ENCODE measurements at places on chromosomes 6 and 20.

DNA sequence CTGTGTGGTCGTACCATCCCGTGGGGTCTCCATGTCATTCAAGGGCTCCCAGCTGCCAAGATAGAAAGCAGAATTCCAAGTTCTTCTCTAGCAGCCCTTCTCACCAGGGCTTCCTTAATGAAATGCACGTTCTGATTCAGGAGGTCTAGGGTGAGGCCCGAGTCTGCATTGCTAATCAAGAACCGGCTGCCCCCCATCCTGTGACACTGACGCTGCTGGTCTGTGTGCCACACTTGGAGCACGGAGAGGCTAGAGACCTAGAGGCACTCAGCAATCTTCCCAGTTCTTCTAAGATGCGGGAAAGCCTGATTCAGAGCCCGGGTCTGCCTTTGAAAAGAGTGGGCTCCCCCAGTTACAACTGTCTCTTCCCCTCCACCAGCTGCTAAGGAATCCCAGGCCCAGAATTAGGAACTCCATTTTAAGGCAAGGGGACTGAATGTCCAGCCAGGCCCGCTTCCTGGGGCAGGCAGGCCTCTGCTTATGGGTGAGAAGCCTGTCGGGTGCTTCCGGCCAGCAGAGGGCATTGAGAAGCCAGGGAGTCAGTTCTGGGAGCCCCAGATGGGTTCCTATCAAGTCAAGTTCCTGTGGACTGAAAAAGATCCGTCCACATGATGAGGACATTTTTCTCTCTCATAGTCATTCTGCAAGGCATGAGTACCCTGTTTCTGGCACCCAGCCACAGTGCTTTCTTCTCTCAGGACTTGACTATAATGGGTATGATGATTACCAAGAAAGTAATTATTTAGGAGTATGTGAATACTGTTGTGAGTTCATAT lies 69.8 kb upstream of the RIN2 start:
- DNase-seq, result peak; percentile 86

GRCh38 chr20:21141825-21142224 lies 15.9 kb downstream of the KIZ start:
- no peak for DNase-seq

- no peak for DNase-seq
Observed at GRCh38 chr6:156876302-156876701, 99.1 kb downstream of the ARID1B start.

DNA sequence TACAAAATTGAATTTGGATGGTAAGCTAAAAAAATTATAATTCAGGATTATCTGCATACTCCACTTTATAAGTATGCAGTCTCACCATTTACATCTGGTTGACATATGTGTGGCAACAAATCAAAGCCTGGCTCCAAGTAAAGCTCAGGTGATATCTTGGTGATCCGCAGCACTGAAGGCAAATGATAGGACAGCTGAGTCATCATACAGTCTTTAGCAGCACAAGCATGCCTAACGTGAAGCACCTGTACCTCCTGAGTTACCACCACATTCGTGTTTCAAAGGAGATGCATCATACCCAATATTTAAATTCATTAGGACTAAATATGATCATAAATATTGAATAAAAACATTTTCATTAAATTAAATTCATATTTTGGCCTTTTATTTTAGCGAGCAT lies 11.8 kb upstream of the STX11 start:
- no peak for DNase-seq

DNA sequence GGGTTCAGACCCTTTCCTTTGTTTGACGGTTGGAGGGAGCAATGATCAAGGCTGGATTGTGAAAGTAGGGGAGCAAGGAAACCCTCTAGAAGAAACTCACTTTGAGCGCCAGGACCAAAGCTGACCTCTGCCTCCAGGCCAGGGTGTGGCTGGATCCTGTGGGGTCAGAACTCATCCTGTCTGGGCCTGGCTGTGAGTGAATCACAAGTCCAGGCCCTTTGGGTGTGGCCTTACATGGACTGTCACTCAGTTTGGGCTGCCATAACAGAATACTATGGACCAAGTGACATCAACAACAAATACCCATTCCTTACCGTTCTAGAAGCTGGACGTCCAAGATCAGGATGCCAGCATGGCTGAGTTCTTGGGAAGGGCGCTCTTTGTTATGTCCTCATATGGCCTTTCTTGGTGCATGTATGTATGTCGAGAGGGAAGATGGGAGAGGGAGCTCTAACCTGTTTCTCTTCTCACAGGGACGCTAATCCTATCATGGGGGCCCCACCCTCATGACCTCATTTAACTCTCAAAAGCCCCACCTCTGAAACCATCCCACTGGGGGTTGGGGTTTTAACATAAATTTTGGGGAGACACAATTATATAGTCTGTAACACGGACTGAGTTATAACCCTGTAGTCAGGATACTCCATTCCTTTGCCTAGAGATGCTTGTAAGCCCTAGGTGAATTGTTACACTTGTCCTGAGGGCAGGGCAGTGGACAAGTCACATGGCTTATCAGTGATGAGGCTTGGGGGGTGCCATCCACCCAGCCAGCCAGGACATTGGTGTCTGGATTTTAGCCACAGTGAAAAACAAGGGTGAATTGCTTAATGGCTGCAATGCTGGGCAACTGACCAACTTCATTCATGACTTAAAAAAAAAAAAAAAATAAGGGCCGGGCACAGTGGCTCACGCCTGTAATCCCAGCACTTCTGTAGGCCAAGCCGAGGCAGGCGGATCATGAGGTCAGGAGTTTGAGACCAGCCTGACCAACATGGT lies 80.0 kb downstream of the TRMT11 start:
- DNase-seq, result no peak

- DNase-seq, result no peak
Observed at GRCh38 chr6:5636210-5637030, 370.3 kb downstream of the NRN1 start.

DNA sequence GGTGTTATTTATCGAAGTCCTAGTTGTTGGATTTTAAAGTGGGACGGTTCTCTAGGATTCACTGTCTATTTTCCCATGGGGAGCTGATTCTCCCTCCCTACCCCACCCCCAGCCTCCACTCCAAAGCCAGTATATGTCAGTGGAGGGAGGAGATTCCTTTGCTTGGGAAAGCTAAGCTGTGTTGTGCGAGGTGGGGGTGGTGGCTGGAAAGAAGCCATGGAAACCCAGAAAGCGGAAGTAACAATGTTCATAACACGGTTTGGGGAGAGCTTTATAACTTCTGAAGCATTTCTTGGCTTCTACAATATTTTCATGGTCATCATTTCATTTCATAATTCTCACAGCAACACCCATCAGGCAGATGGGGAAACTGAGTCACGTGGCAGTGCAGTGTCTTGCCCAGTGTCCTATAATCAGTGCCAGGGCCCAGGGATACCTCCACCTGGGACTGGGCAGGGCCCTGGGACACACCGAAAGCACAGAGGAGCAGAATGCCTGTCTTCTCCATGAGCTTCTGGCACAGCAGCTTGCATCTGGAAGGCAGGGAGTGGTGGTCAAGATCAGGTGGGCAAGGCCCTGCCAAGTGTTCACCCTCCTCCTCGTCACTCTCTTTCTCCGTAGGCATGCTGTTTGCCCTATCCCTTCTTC lies 4.5 kb downstream of the SUN5 start:
- no peak for DNase-seq

DNA sequence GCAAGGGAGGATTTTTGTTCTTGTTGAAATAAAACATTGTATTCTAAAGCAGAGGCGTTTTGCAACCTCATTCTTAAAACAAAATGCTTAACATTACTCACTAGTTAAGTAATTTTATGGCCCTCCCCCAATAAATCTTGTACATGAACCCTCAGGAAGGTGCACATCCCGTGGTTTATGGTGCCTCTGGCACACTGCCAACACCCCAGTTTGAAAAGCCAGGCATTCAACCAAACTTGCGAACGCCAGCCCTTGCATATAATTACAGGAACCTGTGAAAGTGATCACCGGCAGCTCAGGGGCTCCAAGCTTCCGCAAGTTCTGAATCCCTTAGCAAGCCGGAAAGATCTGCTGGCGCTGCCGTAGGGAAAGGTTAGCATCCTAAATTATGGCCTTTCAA lies 1109.0 kb upstream of the FLRT3 start:
- peak; percentile 58 for DNase-seq

GRCh38 chr20:53073636-53074415 lies 101.7 kb downstream of the TSHZ2 start:
- peak; percentile 57 for DNase-seq

GRCh38 chr6:11763460-11764249 lies 14.9 kb downstream of the ADTRP start:
- DNase-seq, result no peak

- no peak for DNase-seq
Observed at GRCh38 chr20:9523636-9524035, 9.2 kb downstream of the LAMP5 start.

- no peak for DNase-seq
Observed at GRCh38 chr6:161244725-161245124, 29.1 kb downstream of the AGPAT4 start.

- DNase-seq, result no peak
Observed at GRCh38 chr20:6726761-6727160, 40.7 kb upstream of the BMP2 start.

- no peak for DNase-seq
Observed at GRCh38 chr6:124389127-124389526, 573.1 kb upstream of the RNF217 start.

DNA sequence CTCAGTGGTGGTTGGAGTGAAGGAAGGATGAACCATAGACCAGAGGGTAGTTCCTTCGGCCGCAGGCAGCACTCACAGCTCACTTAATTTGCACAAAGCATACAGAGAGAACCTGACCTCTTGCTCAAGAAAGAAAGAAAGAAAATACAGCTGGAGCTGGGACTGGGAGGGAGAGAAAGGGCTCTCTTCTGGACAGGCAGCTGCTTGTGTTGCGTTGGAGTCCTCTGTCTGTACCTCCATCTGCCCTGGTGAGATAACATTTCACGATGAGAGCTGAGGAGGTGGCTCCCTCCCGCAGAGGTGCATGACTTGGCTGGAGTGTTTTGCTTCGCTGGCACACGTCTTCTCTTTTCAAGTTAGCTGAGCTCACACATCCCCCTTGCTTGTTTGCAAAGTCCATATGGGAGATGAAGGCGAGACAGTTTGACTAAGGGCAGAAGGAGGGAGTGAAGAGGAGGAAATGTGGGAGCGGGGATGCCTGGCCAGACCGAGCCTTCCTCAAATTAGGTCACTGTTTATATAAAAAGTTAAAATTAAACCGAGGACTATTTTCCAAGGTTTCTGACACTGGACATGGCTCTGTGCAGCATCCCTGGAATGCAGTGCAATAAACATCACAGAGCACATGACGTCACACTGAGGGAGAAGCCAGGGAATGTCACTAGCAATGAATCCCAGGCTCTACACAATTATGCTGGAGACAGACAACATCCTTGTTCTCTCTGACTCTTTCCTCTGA lies 359.4 kb downstream of the CD83 start:
- DNase-seq, result peak; percentile 95

GRCh38 chr6:7624796-7625710 lies 35.1 kb downstream of the SNRNP48 start:
- no peak for DNase-seq

DNA sequence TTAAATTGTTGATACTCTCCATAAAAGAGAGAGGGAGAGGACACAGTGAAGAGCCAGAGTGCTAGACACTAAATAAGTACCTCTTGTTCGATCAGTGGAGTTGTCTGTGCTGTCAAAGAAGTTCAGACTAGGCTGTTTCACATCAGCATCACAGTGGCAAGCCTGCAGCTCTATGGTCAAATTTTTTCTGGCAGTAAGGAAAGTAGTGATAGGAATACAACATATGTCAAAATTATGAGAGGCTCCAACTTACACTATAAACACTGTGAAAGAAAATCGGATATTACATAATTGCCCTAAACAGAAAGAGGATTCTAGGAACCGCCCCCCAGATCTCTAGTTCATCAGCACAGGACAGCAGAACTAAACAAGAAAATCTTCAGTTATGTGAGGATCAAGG lies 23.1 kb downstream of the DNAH8 start:
- no peak for DNase-seq

DNA sequence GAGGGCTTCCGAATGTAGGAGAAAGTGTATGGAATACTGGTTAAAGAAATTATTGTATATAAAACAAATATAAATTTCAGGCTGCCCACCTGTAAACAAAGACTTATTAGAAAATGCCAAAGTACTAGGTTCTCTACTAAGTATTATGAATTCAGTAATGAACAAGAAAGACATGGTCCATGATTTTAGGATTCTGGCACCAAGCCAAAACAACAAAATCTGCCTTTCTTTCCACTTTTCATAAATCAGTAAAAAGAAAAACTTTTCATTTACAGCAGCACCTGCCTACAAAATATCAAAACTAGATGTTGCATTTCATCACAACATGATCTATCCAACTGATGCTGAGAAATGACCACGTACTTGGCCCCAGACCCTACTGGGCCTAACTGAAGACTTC lies 14.5 kb upstream of the SNRPB start:
- DNase-seq, result no peak

DNA sequence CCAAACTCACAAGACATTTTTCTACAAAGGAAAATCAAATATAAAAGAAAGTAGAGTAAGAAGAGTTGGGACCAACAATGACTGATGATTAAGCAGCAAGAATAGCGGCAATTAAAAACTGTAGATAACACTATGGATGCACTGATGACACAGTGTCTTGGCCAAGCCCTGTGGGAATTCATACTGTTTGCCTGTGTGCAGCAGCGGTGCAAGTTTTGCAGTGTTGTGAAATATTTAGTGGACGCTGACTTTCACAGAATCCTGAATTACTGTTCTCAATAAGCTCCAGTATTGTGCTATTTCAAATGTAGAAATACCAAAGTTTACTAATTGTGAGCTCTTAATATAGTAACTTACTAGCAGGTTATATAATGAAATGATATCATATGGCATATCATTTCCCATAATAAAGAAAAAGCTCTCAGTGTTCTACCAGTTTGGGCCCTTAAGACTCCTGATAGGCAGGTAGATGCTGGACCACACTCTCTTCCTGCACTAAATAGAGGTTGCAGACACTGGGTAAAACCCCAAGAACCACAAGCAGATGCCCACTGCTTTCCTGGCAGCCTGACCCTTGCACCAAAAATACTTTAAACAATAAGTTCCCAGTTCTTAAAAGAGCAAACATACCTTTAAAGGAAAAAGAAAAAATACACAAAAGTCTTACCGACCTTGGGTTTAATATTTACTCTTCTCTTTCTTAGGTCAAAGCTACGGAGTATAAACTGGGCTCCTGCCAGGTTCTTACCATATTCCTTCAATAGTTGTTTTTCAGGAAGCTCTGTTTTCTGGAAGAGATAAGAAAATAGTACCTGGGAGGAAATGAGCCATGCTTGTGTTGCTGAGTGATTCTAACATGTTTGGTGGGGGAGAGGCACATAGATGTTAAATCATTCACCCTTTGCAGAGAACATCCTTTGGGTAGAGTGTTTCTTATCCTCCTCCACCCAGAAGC lies 41.6 kb downstream of the ANKEF1 start:
- DNase-seq, result no peak

DNA sequence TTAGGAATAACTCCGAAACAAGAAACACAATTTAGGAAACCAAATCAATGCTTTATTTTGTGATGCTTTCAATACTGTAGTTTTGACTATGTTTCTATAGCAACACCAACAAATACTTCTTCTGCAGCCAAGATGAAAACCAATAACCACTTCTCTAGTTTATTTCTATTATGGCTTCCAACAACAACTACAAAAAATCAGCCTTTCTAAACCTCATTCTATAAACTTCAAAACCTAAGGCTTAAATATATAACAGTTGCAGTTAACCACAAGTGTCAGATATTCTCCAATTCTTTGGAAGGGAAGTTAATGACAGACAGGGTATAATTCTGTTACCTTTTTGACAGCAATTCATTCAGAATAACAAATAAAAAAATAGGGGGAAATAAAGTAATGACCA lies 80.9 kb downstream of the EPB41L2 start:
- no peak for DNase-seq

Data from fibroblast of skin of right quadriceps (primary cell).